ENCODE measurements at places on chromosomes 6 and 20. TPM values are rescaled to one million over a fixed set of nuclear protein-coding genes. Genes with fewer than 3 reads are reported as not detected.

SLC22A7 gene
- total RNA-seq: not detected

COL19A1 gene
- total RNA-seq: not detected

DNA sequence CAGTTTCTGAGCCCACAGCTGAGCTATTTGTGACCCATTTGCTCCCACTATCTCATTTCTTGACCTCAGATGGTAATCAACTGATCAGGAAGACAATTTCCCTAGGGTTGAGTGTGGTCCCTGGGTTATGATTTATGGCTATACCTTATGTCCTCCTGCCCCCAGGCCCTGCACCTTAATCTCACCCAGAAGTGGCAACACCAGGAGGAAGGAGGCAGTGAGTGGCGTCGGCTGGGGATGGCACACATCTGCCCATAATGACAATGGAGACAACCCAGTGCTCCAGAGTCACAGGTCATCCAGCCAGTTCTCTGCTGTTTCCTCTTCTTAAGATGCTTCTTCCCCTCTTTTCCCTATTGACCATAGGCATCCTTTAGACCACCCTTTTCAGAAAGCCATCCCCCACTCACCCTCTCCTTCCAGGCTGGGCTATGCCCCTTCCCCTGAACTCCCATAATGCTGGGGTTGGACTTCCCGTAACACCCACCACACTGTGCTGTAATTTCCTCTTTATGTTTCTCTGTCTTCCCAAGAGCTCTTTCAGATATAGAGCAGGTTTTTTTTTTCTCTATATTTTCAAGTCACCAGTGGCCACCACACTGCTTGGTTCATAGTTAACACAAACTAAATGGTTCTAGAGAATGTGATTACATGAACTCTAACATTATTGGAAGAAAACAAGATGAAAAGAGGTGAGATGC lies 8.0 kb downstream of the TRIM10 start:
- H3K36me3 ChIP-seq: no peaks in the 10 kb centered on the region
- H3K4me3 ChIP-seq: no peak overlapping the region
- peaks cover 6% of the 10 kb centered on the region for H3K27me3 ChIP-seq
- no peak overlapping the region for H3K27ac ChIP-seq
- peaks cover 14% of the 10 kb centered on the region for H3K4me1 ChIP-seq
- DNase-seq: no peak

DNA sequence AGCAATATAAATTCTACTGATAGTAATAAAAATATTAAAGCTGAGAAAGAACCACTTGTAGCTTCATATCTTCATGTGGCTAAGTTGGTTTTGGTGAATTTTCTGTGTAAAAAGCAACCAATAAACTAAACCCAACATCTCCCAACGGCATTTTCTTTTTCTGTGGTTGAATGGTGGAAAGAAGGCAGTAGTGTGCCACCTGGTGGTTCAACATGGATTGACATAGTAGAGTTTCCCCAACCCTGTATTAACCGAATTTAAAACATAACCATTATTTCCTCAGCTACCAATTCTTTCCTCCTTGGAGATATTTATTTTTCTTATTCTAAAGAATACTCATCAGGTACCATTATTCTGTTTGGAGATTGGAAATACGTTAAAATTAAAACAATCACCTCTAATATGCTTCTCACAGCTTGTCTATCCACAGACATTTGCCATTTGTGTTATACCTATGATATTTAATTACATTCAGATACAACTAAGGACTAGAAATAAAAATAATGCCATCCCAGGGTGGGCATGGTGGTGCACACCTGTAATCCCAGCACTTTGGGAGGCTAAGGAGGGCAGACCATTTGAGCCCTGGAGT lies 117.1 kb upstream of the EEF1E1 start:
- no peaks in the 10 kb centered on the region for H3K4me1 ChIP-seq
- DNase-seq: peak; percentile 5
- H3K4me3 ChIP-seq: no peak overlapping the region
- H3K27ac ChIP-seq: no peak overlapping the region
- H3K27me3 ChIP-seq: no peaks in the 10 kb centered on the region
- no peaks in the 10 kb centered on the region for H3K36me3 ChIP-seq

DNA sequence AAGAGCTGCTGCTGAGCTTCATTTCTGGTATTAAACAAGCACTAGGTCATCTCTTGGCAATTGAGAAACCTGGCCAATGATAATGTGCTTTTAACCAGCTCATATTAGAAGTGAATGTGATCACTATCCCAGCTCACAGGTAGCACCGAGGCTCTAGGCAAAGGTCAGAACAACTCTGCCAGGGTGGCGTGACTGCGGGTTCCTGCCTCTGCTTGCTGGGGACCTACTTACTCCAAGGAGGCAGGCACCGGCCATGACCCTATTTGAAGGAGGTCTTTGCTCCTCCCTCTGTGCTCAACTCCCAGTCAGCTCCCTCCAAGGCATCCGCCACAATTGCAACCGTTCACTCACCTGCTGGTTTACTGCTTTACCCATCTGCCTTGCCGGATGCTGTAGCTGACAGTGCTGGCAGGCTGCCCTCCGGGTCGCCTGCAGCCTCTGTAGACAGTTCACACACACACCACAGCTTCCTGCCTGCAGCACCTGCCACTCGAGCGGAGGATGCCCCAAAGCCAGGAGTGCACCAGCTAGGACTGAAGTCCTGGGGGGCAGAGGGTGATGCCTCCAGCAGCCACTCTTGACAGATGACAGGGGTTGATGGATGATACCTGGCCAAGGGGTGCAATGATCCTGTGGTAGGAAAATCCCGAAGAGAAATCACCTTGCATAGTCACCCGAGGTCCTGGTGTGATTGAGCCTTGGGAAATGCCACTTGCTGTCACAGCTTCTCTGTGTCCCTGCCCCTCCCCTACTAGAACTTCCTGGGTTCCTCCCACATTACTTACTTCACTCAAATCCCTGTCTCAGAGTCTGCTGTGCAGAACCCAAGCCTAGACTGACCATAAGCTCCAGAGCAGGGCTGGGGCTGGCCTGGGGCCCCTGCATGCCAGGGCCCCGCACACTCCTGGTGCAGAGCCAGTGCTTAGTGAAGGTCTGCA lies 8.8 kb upstream of the VSX1 start:
- DNase-seq: peak; percentile 46
- peaks cover 14% of the 10 kb centered on the region for H3K4me1 ChIP-seq
- H3K27ac ChIP-seq: no peak overlapping the region
